Right ventricle myocardium superior (tissue), 1 donor: ENCODE measurements at places on chromosomes 1 and 21. TPM values are rescaled to one million over a fixed set of nuclear protein-coding genes. Genes with fewer than 3 reads are reported as not detected.

Gene RSPH1
- total RNA-seq, result not detected

Gene F11R
- total RNA-seq, result 10.1 TPM

Gene PHTF1
- 6.5 TPM for total RNA-seq

Gene NDUFS5
- 728 TPM for total RNA-seq

Gene RNU1-2
- total RNA-seq, result 9,391 TPM

Gene APCS
- 0.32 TPM for total RNA-seq

Gene PRAMEF15
- not detected for total RNA-seq

Gene PTPN22
- total RNA-seq, result 0.35 TPM

- DNase-seq, result no peak
Observed at GRCh38 chr1:30008372-30008997, 714.9 kb downstream of the MATN1 start.

DNA sequence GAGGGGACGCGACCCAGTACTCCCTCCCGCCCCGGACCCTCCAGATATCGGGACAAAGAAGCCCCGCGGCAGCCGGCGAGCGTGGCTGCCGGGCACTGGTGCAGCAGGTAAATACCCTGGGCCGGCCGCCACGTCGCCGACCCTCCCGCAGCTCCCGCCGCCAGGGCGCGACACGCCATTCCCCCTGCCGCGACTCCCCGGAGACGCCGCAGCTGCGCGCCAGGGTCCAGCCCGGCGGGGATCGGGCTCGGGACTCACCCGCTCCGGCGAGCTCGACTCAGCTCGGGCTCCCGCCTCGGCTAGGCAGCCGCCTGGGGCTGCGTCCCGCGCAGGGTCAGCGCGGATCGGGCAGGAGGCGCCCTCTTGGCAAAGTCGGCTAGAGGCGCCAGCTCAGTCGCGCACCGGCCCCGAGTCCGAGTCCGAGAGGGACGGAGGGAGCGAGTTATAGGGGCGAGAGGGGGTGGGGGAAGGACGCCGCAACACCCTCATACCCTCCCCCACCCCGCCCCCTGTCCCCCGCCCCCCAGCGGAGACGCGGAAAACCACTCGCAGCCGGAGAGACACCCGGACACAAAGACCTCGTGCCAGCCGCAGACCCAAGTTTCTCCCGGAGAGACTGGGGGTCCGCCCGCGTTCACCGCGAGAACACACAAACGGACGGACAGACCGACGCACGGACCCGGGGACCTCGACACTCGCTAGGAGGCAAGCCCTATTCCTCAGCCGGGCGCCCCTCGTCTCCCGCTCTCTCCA is 985 bp downstream of the SYT6 start:
- peak; percentile 62 for DNase-seq

DNA sequence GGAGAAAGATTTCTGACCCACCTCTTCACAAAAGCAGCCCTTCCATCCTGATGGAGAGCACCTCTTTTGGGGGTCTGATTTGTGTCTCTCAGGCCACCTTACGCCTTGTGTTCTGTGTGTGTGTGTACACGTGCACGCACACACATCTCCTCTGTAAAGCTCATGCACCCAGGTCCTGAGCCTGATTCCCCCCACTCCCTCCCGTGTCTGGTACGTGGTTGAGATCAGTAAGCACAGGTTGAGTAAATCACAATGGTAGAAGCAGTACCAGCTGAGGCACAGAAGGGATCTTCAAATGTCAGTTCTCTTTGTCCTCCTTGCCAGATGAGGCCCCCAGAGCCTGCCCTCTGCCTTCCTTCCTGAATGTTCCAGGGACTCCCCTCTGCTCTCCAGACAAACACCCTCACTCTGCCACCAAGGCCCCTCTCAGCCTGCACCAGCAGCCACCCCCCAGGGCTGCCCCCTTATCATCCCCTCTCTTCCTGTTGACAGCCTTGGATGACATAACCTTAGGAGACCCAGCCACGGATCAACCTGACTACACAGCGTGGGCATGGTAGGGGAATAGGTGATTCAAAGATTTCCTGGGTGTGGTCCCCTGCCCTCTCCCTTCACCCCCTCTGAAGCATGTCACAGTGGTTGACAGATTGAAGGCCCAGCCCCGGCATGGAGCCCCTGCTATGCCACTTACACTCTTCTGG is 112.8 kb downstream of the HIVEP3 start:
- no peak for DNase-seq

DNA sequence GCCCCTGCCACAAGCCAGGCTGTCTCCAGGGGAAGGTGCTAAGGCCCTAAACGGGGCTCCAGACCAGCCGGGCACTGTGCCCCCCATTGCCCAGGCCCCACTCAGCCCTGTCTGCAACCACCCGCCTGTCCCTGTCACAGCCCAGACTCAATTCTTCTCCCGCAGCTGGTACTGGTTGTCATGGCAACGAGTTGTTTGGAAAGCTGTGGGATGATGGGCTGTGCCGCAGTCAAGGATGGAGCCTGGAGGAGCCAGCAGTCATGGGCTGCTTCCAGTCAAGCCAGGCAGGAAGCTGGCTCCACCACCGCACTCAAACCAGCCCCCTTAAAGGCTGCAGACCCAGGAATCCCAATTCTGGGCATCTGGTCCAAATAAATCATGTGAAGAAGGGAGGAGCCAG is 4.2 kb downstream of the SPOCD1 start:
- DNase-seq, result no peak

DNA sequence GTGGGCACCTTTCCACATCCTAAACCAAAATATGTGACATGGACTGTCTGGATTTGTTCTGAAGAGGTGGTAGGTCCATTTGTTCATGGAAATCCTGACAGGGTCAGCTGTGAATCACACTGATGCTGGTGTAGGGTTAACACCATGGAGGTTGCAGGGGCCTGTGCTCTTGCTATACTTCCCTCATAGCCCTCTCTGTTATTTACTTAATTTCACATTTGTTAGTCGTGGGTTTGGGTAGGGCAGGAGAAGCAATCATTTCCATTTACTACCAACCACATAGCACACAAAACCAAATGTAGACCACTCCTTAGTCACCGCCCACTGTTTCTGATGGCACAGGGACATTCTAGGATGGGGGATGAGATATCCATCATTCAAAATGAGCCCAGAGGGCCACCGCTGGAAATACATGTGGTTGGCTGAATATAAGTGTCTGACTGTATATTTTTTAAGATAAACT is 61.8 kb upstream of the POU2F1 start:
- no peak for DNase-seq

- no peak for DNase-seq
Observed at GRCh38 chr1:181043025-181043888, 9.5 kb downstream of the MR1 start.

- no peak for DNase-seq
Observed at GRCh38 chr1:211741116-211741515, 65.7 kb upstream of the NEK2 start.

GRCh38 chr21:44596068-44596725 is 3.9 kb upstream of the KRTAP10-6 start:
- DNase-seq, result no peak

DNA sequence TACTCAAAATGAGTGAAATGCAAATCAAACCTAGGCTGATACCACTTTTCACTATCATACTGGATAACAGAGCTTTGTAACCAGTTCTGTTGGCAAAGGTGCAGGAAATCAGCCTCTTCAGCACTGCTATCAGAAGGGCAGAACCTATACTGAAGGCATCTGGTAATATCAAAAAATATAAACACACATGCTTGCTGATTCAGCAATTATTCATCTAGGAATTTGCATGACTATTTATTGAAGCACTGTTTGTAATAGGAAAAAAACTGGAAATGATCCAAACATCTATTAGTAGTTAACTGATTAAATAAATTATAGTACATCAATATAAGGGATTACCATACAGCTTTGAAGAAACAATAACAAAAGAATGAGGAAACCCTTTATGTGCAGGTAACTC is 21.4 kb downstream of the ARHGAP29 start:
- DNase-seq, result no peak

- DNase-seq, result peak; percentile 96
Observed at GRCh38 chr1:41516168-41517061, 31.9 kb upstream of the EDN2 start.

GRCh38 chr1:208034135-208034534 is 123.2 kb upstream of the CD34 start:
- DNase-seq, result no peak

- no peak for DNase-seq
Observed at GRCh38 chr1:3061981-3062615, 6.9 kb upstream of the PRDM16 start.

GRCh38 chr21:35335951-35336446 is 286.9 kb upstream of the RUNX1 start:
- DNase-seq, result no peak

- DNase-seq, result no peak
Observed at GRCh38 chr1:70906800-70907199, 140.8 kb downstream of the PTGER3 start.

- no peak for DNase-seq
Observed at GRCh38 chr1:153598309-153599172, 14.4 kb downstream of the S100A16 start.

GRCh38 chr1:84833194-84833593 is 59.8 kb downstream of the LPAR3 start:
- DNase-seq, result no peak

- no peak for DNase-seq
Observed at GRCh38 chr1:187383366-187383765, 554.6 kb downstream of the PLA2G4A start.

DNA sequence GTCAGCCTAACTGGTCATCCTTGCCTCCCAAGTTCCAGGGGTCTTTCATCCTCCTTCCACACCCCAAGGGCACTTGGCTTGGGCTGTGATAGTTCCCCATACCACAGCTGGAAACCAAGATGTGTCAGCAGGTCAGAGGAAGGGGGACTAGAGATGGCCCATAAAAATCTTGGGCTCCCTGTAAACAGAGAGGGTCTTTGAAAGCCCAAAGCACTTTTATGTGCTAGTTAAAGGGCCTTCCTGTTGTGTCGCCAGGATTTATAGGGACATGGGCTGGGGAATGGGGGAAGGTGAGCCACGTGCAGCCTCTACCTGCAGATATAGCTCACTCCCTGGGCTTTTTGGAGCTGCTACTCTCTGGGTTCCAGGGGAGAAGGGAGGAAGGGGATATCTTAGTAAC is 11.9 kb upstream of the UBL4B start:
- DNase-seq, result no peak

DNA sequence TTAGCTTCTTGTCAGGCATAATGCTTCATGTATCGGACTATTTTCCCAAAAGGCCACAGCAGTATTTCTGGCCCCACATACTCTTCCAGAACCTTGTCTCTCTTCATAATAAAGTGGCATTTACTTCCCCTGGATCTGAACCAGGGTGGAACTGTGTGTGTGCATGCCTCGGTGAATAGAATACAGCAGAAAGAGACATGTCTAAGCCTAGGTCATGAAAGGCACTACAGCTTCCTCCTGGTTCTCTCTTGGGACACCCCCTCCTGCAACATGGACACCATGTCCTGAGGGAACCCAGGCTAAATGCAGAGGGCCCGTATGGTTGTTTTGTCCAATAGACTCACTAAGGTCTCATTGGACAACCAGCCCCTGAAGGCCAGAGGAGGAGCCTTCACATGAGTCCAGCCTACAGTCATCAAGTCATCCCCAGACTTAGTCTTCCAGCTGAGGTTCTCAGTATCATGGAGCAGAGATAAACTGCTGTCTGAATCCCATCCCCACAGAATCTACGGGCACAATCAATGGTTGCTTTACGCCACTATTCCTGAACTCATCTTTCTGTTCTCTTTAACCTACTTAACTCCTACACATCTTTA is 35.0 kb downstream of the USP24 start:
- DNase-seq, result no peak

- peak; percentile 73 for DNase-seq
Observed at GRCh38 chr1:59146651-59147358, 150.1 kb upstream of the FGGY start.

- DNase-seq, result no peak
Observed at GRCh38 chr1:4699376-4700301, 45.2 kb downstream of the AJAP1 start.

- DNase-seq, result no peak
Observed at GRCh38 chr1:81254560-81254959, 546.2 kb upstream of the ADGRL2 start.

GRCh38 chr1:86335916-86336315 is 60.2 kb downstream of the ODF2L start:
- DNase-seq, result no peak

DNA sequence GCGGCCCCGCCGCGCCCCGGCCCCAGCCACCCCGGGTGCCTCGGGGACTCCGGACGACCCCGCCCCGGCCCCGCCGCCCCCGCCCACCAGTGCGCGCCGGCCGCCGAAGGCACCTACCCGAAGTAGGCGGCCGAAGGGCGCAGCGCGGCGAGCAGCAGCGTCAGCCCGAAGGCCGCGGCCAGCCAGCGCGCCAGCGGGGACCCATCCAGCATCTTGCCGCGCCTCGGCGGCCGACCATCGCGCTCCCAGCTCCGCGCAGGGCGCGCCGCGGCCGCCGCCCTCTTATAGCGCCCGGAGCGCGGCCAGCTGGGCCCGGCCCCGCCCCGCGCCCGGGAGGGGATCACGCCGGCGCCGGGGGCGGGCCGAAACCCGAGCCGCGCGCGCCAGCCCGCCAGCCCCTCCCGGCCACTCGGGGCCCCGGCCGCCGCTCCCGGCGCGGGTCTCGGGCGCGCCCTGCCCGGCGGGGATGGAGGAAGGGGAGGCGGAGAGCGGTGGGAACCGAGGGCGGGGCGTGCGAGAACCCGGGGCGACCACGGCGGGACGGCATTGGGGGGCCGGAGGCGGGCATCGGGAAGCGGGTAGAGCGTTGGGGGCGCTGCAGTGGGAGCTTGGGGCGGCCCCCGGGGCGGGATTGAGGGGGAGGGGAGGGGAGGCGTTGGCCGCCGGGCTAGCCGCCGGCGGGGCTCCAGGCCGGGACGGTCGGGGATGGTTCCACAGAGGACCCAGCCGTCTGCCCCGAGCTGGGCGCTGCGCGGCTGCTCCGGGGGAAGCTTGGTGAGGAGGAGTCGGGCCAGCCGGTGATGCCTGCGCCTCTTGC is at the start of gene WNT9A:
TSS of gene WNT9A (minus strand) at position 257 of the 817 bp plus-strand sequence. CDS start at position 212, 45 bp downstream.
- peak; percentile 67 for DNase-seq

DNA sequence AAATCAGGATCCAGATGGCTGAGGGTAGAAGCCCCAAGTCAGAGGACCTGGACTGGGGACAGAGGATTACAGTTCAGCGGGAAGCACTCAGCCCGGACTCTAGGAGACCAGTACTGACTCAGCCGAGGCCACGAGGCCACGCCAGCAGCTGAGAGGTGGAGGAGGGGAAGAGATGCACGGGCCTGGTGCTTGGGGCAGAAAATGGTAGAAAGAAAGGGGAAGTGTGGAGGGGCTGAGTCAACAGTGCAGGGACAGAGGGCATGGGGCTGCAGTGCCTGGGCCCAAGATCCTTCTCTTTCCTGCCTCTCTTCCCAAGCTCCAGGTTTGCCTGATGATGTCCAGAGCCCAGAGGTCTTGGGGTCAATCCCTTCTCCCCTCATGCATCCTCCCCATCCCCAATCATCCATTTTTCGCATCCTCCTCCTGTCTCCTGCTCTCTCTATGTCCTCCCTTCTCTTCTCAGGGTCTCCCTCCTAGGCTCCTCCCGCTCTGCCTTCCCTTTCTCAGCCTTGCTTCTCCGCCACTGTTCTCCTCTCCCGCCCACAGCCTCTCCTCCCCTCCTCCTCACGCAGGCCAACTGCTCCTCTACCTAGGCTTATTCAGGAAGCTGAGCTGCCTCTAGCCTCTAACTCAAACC is 7.7 kb downstream of the ARHGEF2 start:
- peak; percentile 85 for DNase-seq
